ENCODE measurements at places on chromosomes 11 and 22.

DNA sequence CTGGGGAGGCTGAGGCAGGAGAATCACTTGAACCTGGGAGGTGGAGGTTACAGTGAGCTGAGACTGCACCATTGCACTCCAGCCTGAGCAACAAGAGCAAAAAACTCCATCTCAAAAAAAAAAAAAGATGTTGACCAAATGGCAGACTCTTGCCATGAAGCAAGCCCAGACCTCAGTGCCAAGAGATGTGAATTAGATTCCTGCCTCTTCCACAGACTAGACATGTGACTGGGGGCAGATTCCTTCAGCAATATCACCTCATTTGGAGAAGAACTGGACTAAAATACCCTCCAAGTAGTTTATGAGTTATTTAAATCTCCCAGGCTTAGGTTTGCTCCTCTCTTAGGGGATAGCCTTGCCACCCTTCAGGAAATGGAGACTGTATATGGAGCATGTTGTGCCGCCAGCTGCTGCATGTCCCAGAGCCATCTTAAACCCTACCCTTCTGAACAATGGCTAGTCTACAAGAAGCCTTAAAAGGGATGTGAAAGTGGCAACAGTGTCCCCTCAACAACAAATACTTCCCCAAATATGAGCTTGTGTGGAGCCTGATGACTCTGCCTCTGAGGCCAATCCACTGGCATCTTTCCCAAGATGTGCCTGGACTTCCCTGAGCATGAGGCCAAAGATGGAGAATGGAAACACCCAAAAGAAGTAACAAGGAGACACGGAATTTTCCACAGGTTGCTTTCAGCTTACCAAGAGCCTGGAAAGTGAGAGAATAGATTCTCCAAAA is 763 bp upstream of the MS4A7 start:
- DNase-seq = no peak

- no peak for DNase-seq
Measured at GRCh38 chr22:50581031-50581949, 1.4 kb downstream of the CHKB start.

- DNase-seq = no peak
Measured at GRCh38 chr11:66006134-66006890, 4.0 kb downstream of the BANF1 start.

DNA sequence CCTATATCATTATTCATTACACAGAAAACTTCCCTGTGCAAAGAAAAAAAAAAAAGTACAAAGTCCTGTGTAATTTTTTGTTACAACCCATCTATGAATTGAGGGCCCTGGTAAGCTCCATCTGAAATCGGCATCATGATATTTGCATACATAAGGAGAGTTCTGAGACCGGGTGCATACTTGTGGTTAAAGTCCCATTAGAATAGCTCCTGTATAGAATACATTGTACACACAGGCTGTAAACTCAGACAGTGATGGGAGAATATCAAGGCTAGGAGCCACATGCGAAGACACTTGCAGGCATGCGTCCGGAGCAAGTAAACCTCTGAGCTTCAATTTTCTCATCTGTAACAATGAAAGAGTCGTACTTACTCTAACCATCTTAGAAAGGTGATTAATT is 353.2 kb downstream of the ETS1 start:
- DNase-seq = no peak

GRCh38 chr11:71239581-71239980 is 12.8 kb downstream of the SHANK2 start:
- no peak for DNase-seq

DNA sequence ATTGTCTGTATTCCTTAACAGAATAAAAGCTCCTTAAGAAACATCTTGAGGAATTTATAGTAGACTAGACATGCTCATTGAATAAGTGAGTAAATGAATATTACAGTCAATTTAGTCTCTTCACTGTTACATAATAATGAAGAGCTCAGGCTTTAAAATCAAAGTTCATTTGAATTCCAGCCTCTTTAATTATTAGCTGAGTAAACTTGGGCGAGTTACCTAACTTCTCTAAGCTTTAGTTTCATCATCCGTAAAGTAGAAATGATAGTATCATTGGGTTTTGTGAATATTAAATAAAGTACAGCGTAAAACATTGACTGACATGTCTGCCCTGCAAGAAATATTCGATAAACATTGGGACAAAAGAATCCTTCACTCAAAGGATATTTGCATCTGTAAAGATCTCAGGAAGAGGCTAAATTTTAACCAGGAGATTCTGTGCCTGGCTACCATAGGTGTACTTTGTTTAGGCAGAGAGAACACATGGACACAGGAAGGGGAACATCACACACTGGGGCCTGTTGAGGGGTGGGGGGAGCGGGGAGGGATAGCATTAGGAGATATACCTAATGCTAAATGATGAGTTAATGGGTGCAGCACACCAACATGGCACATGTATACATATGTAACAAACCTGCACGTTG is 15.2 kb upstream of the BBOX1 start:
- DNase-seq = no peak

- DNase-seq = no peak
Measured at GRCh38 chr22:23234409-23235161, 54.3 kb downstream of the BCR start.

- DNase-seq = no peak
Measured at GRCh38 chr22:43396321-43396933, 15.4 kb upstream of the MPPED1 start.

DNA sequence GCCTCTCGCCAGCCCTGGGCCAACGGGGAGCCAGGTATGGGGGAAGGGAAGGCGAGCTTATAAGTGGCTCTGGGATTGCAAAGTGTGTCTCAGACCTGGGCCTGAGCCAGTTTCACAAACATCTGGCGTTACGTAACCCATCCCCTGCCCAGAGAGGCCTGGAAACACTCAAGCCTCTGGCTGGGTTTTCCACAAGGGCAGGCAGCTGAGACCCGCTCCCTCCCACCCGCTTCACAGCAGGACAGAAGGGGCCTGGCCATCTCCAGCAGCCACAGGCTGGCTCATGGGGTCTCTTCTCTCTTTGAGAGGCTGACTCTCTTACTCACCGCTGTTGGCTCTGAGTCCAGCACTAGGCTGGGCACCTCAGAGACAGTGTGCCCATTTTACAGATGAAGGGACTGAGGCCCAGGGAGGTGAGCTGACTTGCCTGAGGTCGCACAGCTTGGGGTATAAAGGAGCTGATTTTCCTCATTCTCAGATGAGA is 44.5 kb downstream of the TRIOBP start:
- no peak for DNase-seq

GRCh38 chr11:45108070-45109064 is 38.1 kb upstream of the PRDM11 start:
- no peak for DNase-seq

DNA sequence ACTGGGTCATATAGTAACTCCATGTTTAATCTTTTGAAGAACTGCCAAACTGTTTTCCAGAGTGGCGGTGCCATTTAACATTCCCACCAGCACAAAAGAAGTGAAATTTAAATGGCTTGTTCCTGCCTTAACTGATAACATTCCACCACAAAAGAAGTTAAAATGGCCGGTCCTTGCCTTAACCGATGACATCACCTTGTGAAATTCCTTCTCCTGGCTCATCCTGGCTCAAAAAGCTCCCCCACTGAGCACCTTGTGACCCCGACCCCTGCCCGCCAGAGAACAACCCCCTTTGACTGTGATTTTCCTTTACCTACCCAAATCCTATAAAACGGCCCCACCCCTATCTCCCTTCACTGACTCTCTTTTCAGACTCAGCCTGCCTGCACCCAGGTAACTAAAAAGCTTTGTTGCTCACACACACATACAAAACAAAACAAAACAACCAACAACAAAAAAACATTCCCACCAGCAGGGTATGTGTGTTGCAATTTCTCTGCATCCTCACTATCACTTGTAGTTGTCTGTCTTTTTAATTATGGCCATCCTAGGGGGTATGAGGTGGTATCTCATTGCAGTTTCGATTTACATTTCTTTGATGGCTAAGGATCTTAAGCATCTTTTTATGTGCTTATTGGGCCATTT is 109.0 kb downstream of the FAR1 start:
- no peak for DNase-seq

- DNase-seq = no peak
Measured at GRCh38 chr22:27937453-27937852, 18.4 kb upstream of the PITPNB start.

- no peak for DNase-seq
Measured at GRCh38 chr11:69825941-69826340, 6.7 kb upstream of the FGF3 start.

GRCh38 chr11:16909359-16910035 is 104.7 kb downstream of the PLEKHA7 start:
- no peak for DNase-seq

GRCh38 chr11:130827451-130828377 is 88.6 kb downstream of the SNX19 start:
- no peak for DNase-seq

GRCh38 chr11:119480380-119481020 is 57.5 kb upstream of the THY1 start:
- DNase-seq = no peak

DNA sequence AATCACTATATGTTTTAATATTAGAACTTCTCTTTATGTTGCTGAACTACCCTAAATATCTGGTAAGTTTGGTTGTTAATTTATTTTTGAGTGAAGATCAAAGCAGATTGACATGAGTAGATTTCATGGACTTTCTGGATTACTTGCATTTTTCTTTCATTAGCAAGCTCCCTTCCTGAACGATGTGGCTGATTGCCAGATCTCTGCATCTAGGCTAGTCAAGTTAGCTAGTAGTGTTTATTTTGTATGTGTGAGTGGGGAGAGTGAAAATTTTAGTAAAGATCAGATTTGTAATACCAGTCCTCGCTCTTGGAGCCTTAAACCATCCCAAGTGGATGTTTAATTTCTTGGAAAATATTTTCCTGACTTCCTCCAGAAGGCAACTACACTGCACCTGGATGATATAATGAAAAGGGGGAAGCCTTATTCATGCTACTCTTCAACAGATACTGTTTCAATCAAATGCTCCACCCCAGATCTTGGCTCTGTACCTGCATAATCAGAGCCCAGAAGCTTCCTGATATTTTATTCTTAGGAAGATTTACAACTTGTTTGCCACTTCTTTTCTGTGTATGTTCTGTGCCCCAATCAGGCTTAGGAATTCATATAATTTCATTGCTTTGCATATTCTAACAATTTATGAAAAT is 143.2 kb upstream of the GRIA4 start:
- DNase-seq = no peak

DNA sequence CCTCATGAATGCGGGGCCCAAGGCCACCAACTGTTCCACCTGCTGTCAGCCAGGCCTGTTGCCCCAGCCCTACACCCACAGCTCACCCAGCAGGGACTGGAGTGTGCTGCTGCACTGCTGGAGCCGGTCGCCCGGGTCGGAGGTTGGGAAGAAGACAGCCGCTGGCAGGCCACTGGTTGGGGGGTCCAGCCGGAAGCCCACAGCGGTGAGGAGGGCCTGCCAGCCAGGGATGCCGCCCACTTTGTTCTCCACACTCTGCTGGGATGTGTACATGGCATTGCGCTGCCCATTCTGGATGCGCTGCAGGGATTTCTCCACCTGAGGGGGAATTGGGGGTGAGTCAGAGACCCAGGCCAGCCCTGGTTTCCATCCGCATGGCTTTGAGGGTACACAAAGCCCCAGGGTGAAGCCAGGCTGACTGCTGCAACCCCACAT is 74.2 kb upstream of the PITPNB start:
- DNase-seq = no peak

DNA sequence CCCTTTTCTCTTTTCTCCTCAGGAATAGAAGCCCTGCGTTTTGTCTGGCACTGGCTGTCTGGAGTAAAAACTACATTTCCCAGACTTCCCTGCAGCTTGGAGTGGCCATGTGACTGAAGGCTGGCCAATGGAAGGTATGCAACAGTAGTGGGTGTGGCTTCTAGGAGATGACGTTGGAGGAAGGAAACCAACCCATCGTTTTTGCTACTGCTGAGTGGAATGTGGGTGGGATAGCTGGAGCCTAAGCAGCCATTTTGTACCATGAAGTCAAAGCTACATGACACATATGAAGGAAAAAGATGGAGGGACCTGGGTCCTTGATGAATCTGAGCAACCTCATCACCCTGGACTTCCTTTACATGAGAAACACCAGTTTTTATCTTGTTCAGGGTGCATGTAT is 19.6 kb downstream of the FGF3 start:
- no peak for DNase-seq

DNA sequence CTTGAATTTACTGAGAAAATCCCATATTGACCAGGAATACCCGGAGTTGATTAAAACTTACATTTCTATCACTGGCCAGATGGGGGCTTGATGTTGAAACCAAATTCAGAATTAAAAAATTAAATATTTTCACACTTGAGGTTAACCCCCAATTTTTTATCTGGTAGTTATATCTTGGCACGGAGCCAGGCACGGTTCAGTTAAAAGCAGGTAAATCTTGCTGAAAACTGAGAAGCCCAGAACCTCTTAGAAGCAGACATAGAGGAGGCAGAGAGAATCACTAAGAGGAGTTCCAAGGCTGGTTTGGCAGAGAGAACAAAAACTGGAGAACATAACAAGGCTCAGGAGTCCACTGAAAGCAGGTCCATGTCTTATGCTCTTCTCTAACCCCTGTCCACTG is 77.7 kb downstream of the USP35 start:
- no peak for DNase-seq
